D721Med (cell line): ENCODE measurements at places on chromosomes 7 and 10.

GRCh38 chr7:87058744-87059524, 520 bp downstream of the ELAPOR2 start:
- DNase-seq: no peak

DNA sequence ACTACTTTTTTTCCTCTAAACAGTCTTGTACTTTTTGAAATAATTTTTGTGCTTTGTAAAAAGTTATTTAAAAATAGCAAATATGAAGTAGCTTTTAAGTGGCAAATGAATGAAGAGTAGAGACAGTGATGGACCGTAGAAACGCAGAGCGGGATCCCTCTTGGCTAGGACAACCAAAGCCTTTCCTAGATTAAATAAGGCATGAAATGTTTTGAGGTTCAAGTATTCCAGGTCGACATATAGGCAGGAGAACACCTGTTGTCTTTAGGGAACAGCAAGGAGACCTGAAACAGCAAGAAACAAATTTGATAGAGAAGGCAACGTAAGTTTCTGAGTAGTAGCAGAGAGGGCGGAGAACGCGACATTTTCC, 662 bp upstream of the PPRC1 start:
- DNase-seq: no peak

- no peak for DNase-seq
These were observed 242.8 kb downstream of the GPR158 start for GRCh38 chr10:25417611-25418010.

GRCh38 chr7:114966156-114966555, 44.3 kb downstream of the MDFIC start:
- no peak for DNase-seq

DNA sequence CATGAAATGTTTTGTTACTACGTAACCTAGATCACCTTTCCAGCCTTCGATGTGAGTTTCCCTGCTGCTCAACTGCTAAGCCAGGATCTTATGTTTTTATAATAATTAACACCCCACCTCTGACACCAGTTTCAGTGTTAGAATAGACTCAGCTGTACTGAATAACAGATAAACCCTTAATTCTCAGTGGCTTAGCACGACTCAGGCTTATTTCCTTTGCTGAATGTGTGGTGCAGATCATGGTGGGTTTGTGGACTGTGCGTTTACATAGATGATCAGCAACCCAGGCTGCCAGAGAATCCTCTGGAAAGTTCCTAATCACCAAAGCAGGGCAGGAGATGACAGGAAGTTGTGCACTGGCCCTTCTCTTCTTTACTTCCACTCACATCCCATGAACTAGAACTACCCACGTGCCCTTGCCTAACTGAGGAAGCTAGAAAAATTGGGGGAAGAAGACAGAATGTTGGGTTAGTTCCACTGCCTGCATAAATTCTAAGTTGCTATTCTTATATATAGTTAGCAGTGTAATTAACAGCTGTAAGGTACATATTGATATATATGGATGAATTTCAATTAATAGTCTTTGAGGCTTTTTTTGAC, 111.8 kb downstream of the MAPK8 start:
- no peak for DNase-seq

DNA sequence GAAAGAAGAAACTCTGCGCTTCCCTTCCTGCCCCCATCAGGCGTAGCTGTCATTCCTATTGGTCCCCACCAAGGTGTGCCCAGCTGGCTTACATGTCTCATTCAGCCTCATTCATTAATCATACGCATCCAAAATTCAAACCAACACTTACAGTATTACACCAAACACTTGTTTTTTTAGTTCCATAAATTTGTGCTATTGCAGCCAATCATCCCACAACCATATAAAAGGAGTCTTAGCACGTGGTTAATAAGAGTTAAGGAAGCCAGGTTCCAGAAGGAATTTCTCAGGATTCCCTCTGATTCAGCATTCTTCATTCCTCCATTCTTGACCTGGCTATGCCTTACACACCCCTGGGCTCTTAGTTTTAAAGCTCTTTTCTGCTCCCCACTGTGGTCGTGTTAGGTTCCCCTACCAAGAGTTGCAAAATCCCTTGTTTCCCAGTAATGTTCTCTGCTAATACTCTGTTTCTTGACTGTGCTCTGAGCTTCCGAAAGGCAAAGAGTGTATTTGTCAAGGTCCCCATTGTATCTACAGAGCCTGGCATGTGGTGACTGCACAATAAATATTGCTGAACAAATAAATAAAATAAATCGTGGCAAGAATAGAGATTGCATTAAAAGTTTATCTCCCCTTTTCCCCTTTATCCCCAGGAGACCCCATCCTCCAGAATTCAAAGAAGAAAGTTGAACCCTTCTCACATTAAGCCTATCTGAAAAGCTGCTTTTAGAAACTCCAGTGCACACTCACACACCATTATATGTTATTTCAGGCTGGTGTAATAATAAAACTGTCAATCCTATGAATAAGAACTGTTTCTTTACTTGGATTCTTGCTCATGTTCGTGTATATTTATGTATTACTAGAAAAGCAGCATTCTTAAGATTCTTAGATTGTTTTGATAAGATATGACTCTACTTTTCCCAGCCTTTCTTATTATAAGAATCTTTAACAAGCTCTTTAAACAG, 514.4 kb downstream of the INHBA start:
- DNase-seq: no peak

DNA sequence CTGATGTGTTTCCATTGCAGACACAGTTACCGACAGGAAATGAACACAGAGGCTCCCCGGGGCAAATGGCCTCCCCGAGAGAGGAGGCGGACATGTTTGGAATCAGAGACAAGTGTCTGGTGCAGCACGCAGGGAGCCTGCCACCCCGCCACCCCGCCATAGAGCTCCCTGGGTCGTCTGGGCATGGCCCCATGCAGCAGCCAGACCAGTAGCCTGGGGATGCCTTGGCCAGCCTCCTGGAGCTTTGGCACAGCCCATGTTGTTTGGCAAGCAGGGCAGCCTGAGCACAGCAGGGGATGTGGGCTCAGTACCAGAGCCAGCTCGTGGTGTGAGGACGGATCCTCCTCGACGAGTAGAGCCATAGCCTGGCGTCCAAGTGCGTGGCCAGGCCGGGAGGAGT, 80.8 kb downstream of the NKX6-2 start:
- DNase-seq: no peak

- DNase-seq: no peak
These were observed 15.2 kb upstream of the COMTD1 start for GRCh38 chr10:75250934-75251333.
